ENCODE measurements at places on chromosomes 6 and 20.
A peak's percentile ranks its signal among the peaks of the same experiment; 100 is the strongest.

DNA sequence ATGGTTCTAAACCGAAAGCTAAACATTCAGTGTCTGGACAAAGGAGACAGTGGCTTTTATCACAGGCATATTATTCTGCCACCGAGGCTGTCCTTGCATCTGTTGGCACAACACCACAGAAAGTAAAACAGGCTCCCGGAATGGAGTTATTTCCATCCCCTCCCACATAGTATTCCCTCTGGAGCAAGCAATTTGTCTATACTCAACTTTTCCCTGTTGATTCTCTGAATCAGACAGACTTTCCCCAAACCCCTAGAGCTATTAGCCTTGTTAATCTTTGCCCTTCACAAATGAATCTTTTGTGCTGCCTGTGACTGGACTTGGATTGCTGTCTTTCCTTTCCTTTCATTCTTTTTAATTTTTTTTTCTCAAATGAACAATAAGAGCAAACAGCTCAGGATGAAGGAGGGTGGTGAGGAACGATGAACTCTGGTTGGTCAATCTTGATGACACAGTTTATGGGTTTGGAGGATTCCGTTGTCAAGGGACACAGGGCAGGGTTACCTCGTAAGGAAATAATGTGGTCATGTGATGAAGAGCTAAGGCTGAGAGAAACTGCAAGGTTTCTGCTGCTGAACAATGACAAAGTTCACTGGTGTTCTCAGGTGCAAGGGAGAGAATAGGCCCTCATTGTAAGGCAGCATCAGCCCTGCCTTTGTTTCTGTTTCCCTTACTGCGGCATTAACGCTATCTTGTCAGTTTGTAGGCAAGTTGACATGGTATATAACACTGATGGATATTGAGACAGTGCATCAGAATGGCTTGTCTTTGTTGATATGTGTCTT is 275.0 kb upstream of the BMP2 start:
- no peak for DNase-seq

DNA sequence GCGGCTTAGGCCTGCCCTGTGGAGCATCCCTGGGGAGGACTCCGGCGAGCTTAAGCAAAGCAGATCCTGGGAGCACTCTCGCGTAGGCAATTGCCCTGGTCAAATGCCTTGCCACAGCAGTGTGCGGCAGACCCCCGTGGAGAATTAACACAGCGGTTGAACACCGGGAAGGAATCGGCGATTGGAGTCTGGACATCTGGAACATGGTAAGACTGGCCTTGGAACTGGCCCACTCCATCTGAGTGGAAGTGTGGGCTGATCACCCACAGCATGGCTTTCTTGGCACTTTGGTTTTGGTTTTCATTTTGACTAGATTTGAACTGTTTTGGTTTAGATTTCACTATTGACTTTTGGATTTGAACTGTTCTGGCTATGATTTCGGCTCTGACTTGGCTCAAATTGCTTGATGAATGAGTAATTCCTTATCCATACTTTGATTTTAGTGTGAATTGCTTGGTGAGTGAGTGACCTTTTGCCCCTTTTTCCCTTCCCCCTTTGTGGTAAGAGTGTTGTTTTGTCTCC is 300.7 kb downstream of the RNGTT start:
- no peak for DNase-seq

DNA sequence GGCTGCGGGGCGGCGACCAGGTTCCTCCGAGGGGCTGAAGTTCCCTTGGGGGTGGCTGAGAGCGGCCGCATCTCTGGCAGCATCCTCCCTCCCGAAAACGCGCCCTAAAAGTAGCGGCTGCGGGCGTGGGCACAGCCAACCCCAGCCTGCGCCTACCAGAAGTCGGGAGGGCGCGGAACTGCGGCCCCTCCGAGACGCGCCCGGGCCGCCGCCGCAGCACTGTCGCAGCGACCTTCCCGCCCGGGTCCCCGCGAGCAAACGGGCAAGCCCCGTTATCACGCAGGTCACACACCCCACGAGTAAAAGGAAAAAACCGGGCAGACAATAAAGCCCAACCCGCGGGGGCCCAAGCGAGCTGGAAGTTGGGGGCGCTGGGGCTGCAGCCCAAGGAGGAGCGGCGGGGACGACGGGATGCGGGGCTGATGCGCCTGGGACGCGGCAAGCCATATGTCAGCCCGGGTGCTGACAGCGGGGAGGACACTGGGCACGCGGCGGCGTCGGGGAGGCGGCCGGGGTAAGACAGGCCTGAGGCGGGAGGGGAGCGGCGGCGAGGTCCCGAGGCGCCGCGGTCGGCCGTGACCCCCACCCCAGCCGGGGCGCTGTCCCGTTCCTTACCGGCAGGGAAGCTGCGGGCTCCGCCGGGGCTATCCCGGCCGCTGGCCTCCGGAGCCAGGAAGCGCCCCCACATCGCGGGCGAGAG is 659 bp downstream of the CEP85L start:
- peak; percentile 59 for DNase-seq

DNA sequence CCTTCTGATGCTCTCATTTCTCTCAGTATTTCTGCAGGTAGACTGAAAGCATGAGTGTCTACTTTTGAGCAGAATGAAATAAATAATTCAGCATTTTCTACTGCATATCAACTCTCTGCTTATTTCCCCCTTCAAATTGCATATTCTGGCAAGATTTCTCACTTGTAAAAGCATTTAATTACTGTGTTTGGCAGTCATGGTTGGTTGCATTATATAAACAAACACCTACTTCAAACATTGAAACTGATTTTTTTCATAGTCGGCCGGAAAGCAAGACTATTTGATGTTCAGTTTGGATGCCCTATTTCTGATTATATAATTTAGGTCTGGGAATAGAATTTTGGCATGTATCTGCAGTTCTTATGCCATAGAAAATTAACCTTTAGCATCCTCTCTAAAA is 73.1 kb downstream of the PLEKHG1 start:
- no peak for DNase-seq

DNA sequence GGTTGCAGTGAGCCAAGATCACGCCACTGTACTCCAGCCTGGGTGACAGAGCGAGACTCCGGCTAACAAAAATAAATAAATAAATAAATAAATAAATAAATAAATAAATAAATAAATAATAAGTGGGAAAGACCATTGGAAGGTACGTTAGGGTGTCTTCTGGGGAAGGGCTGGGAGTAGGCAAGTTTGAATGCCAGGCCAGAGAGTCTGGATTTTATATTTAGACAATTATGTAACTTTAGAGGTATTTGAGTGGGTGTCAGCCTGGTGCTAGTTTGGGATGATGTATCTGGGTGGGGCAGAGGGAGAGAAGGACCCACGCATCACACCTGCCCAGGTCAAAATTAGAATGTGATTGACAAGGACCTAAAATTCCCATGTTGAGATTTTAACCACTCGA is 108.5 kb upstream of the PRND start:
- DNase-seq, result no peak

GRCh38 chr6:118536478-118536877 is 11.6 kb upstream of the PLN start:
- DNase-seq, result no peak
